ENCODE measurements at places on chromosomes 3 and 15. TPM values are rescaled to one million over a fixed set of nuclear protein-coding genes. Genes with fewer than 3 reads are reported as not detected.

DNA sequence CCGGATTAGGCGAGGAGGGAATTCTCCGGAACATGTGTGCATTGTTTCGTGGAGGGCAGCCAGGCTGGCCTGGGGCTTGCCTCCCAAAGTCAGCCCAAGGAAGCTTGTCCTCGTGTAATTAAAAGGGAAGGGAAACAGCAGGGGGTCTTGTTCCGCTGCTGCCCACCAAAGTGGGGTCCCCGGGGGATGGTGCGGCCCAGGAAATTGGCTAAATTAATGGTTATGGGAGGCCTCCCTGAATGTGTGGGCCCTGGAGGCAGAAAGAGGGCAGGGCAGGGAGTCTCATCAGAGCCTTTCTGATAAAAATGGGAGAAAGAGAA, 118.1 kb downstream of the OPA1 start:
- H3K36me3 ChIP-seq = no peaks in the 10 kb centered on the region
- H3K4me1 ChIP-seq = no peaks in the 10 kb centered on the region
- H3K4me3 ChIP-seq = no peak overlapping the region
- no peak for DNase-seq
- no peaks in the 10 kb centered on the region for H3K27me3 ChIP-seq

- no peak overlapping the region for H3K27ac ChIP-seq
- DNase-seq = no peak
- H3K4me1 ChIP-seq = no peaks in the 10 kb centered on the region
- no peak overlapping the region for H3K4me3 ChIP-seq
- H3K36me3 ChIP-seq = no peaks in the 10 kb centered on the region
Measured at GRCh38 chr3:130430266-130430665, 84.8 kb downstream of the COL6A5 start.

- DNase-seq = no peak
- H3K27ac ChIP-seq = no peak overlapping the region
Measured at GRCh38 chr15:70497661-70498060, 265.7 kb downstream of the UACA start.

GRCh38 chr3:67083277-67083676, 85.2 kb downstream of the KBTBD8 start:
- H3K4me1 ChIP-seq = peaks cover 4% of the 10 kb centered on the region
- DNase-seq = peak; percentile 3
- H3K4me3 ChIP-seq = no peak overlapping the region

GRCh38 chr15:101288905-101289513, 6.0 kb downstream of the SNRPA1 start:
- H3K4me1 ChIP-seq = peaks cover 14% of the 10 kb centered on the region
- H3K4me3 ChIP-seq = no peak overlapping the region
- H3K36me3 ChIP-seq = peaks cover 51% of the 10 kb centered on the region
- DNase-seq = peak; percentile 80
- H3K27me3 ChIP-seq = no peaks in the 10 kb centered on the region

DNA sequence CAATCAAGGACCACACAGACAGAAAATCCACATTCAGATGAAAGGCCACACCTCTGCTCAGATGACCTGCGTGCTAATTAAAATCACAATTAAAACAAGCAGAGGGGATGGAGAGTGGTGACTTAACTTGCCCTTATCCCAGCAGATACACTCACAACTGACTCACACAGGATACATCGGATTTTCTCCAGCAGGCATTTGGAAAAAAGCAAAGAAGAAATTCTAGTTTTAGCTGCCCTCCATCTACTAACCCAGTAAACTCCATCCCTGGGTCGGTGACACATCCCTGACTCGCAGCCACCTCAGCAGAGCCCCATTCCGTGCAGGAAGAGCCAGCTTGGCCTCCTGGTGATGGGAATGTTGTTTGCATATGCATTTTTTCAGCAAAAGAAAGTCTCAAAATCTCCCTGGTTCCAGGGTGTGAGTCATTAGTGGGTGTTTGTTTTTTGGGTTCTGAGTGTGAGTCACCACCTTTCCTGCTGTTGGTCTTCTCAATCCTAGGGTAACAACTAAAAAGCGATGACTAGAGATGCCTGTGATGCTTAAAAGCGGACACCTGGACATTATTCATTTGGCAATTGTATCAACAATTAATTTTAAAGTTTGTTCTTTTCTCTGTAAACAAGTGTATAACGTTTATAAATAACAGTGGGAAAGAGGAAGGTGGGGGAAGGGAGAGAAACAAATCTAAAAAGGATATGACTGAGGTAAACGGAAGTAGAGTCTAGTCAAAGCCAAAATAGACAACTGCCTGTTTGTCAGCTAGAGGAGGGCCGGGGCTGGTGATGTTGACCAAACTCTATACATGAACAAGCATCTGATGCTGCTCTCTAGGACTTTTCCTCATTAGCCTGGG, 49.8 kb upstream of the SLC4A7 start:
- H3K27me3 ChIP-seq = no peaks in the 10 kb centered on the region
- peak; percentile 99 for DNase-seq
- H3K36me3 ChIP-seq = no peaks in the 10 kb centered on the region
- H3K4me3 ChIP-seq = peak overlapping the region; percentile 16

The FGF7 gene
- polyA plus RNA-seq = 362 TPM

The SI gene
- not detected for polyA plus RNA-seq
